ENCODE measurements at places on chromosomes 4 and X.

DNA sequence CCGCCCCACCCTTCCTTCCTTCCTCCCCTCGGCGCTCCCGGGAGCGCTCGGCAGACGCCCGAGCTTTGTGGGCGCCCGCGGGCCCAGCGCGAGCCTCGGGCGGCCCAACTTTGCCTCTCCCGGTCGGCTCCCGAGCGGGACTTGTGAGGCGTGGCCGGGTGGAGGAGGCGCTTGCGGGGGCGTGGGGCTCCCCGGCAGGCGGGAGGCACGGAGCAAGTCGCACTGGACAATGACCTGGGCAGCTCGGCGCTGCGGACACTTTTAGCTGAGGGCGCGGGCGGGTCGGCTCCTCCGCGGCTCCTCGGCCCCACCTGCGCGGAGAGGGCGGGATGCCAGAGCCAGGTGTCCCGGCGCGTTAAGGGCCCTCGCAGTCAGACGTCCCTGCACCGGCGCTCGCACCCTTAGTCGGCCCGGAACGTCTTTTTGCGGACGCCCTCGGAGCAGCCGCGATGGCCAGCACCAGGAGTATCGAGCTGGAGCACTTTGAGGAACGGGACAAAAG is 385 bp downstream of the DCLK2 start:
- DNase-seq, result no peak

DNA sequence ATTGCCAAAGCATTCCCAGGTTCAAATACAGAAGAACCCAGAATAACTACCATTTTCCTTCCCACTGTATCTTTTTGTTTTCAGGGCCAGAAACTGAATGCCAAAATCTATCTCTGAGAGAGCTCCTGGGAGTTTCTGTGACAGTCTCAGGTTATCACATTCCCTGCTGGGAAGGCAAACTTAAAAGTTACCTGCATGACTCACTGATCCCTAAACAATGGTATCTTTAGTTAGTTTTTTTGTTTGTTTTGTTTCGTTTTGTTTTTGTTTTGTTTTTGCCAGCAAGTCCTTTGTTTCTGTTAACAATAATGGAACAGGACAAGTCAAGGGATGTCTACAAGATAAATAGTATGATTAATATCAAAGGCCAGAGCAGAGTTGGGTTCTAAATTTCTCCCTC is 34.3 kb downstream of the PAPSS1 start:
- no peak for DNase-seq

- DNase-seq, result no peak
Observed at GRCh38 chr4:2292646-2293108, 30.8 kb upstream of the MXD4 start.

GRCh38 chrX:112081781-112082652 is 559 bp downstream of the TRPC5 start:
- no peak for DNase-seq

DNA sequence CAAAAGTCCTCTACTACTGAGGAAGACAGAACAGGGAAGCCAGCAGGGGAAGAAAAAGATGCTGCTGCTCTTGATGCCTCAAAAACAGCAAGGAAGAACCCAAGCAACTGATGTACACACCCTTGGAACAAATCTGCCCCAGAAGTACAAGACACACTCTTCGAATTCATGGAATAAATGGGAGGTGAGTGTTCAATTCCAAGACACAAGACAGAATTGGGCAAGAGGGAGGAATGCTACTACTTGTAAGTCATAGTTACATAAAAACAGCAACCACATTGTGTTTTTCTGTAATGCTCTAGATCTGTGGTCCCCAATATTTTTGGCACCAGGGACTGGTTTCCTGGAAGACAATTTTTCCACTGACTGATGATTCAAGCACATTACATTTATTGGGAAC is 58.0 kb upstream of the H2AZ1 start:
- no peak for DNase-seq

GRCh38 chr4:81165861-81166430 is 49.1 kb downstream of the PRKG2 start:
- no peak for DNase-seq

DNA sequence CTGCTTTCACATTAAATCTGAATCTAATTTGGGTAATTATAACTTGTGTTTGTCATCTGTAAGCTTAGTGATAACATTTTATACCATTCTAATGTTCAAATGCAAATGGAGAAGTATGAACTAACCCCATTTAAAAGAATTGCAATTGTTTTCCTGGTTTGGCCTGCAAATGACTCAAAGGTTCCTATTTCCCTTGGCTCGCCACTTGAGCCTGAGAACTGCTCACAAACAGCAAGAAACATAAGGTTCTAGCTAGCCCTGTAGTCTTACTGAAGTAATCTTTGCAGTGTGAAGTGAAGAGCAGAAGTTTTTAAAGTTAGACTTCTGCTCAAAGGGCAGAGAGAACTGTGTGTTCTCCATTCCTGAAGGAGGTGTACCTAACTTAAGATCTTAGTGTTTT is 27.2 kb downstream of the UPRT start:
- no peak for DNase-seq

- DNase-seq, result no peak
Observed at GRCh38 chr4:71269233-71269632, 69.6 kb upstream of the SLC4A4 start.

DNA sequence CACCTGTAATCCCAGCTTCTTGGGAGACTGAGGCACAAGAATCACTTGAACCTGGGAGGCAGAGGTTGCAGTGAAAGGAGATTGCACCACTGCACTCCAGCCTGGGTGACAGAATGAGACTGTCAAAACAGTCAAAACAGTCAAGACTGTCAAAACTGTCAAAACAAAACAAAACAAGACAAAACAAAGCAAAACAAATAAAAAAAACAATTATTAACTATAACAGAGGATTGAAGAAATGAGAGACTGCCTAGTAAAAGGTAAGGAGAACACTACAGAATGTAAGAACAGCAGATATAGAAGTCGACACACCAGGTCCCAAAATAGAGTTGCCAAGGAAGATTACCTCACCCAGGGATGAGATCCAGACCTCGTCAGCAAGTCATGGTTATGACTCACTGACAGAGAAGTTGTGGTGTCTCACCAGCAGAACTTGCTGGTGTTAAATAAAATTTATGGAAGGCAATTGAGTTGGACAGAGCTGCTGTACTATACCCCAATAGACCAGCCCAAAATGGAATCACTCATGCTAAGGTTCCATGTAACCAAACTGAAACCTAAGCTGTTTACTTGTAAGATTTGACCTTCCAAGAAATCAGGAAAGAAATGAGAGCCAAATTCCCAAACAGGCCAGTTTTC is 32.1 kb upstream of the GK start:
- no peak for DNase-seq

- DNase-seq, result no peak
Observed at GRCh38 chrX:21738210-21738949, 19.5 kb downstream of the SMPX start.

GRCh38 chr4:124105212-124105611 is 607.3 kb downstream of the ANKRD50 start:
- no peak for DNase-seq

- no peak for DNase-seq
Observed at GRCh38 chr4:183335369-183335940, 13.2 kb upstream of the CLDN24 start.

DNA sequence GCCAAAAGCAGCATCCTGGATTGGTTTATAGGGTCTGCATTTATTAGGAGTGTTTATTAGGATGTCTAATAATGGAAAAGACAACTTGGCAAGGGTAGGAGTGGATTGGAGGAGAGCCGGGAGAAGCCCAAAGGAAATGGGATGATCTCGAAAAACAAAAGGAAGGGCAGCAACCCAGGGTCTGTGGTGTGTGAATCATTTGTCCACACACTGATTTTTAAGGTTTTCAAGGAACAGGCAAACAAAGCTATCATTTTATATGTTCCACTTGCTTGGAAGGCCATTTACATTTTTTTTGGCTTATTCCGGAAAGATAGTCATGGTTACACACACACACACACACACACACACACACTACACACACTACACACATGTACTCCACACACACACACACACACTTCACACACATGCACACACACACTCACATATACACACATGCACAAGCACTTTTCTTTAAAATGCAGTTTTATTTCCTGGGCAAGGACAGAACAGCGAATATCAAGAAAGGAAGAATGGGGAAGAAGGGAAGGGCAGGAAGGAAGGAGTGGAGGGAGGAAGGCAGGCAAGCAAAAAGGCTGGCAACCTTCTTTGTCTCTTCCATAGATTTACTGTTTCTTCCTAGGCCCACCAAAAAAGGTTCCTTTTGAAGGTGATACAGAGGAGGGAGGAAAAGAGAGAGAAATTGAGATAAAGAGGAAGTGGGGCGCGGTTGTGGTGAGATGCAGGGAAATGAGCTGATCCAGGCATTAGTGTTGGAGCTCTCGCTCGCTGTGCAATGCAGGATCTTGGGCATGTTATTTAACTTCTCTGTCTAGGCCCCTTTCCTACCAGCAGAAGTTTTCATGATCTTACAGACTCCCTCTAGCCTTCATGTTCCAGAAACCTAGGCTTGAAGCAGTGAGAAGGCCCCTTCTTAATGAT is 88.6 kb upstream of the MAML3 start:
- DNase-seq, result no peak

GRCh38 chr4:183443655-183444213 is 702 bp upstream of the CDKN2AIP start:
- DNase-seq, result peak; percentile 54

DNA sequence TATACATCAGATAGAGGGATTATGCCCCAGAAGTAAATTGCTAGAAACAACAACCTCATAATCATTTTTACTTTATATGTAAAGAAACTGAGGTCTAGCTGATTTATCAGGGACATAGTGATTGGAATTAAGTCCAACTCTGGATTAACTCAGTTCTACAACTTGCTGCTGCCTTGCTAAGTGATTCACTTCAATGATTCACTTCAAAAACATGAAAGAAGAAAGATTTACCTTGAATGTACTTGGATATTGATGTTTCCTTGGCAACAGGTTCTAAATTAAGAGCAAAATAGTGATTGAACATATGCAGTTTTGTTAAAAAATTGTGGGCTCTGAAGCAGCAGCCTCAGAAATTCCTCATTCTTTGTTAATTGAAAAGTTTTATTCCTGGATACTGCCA is 99.8 kb upstream of the H2AZ1 start:
- no peak for DNase-seq

DNA sequence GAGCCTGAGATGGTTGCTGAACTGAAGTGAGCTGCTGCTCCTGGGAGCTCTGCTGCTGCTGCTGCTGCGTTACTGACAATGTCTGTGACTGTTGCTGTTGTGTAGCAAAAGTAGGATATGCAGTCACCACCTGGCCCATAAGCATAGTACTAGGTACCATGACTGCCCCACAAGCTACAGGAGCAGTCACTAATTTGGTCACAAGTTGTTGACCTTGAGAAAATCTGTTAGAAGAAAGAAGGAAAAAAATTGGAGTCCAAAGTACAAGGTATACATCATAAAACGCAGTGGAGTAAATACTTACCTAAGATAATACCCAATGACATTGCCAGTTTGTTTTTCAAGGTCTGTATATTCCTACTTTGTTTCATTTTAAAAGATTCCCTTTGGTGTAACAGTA is 42.6 kb downstream of the TMEM165 start:
- no peak for DNase-seq

GRCh38 chr4:84753321-84753972 is 170.5 kb downstream of the CDS1 start:
- no peak for DNase-seq

DNA sequence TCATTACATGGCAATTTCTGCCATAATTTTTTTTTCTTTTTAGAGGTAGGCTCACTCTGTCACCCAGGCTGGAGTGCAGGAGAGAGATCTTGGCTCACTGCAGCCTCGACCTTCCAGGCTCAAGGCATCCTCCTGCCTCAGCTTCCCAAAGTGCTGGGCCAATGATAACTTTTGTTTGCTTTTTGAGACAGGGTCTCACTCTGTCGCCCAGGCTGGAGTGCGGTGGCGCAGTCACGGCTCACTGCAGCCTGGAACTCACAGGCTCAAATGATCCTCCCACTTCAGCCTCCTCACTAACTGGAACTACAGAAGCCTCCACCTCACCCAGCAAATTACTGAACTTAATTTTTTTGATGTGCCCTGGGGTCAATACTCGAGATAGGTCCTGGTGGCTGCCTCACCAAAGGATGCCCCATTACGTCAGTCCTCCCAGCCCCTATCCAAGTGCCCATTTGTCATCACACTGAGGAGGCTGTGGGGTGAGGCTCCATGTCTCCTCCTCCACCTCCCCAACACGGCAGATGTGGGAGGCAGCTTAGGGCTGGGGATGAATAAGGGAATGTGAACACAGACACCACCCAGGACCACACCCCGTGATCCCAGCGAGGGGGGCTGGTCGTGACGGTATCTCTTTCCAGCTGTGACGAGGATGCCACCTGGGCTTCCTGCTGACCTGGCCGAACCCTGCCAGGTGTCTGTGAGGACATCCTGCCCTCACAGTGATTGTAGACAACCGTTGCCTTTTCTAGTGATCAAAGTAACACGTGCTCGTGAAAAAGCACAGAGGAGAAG is 12.4 kb upstream of the NKX1-1 start:
- no peak for DNase-seq

DNA sequence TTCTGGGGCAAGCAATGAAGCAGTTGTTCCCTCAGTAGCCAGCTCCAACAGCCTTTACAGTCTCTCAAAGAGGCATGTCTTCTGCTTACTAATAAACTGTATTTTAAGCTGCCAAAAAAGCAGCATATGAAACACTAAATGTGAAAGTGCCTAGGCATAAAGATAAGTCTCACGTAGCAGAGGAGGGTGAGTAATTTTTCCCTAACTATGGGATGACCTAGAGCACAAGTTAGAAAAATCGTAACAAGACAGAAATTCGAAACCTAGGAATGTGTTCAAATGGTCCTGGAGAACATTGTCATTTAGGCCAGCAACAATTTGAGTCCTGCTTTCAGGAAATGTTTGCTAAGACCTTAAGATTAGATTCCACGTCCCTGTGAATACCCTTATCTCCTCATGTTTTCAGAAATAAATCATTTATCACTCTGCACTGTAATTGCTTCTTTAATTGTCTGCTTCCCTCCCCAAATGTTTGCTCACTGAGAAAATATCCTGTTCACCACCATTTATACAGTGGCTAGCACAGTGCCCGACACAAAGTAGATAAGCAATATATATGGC is 222.2 kb downstream of the KCNIP4 start:
- DNase-seq, result no peak

- DNase-seq, result no peak
Observed at GRCh38 chr4:156656896-156657295, 314.7 kb downstream of the PDGFC start.

GRCh38 chr4:59540311-59540710 is 1659.8 kb upstream of the ADGRL3 start:
- no peak for DNase-seq

GRCh38 chr4:15682242-15683142 is 865 bp downstream of the FAM200B start:
- DNase-seq, result peak; percentile 58

GRCh38 chr4:37666625-37667071 is 19.5 kb downstream of the RELL1 start:
- no peak for DNase-seq

- DNase-seq, result no peak
Observed at GRCh38 chr4:10121568-10122208, 5.1 kb upstream of the WDR1 start.

DNA sequence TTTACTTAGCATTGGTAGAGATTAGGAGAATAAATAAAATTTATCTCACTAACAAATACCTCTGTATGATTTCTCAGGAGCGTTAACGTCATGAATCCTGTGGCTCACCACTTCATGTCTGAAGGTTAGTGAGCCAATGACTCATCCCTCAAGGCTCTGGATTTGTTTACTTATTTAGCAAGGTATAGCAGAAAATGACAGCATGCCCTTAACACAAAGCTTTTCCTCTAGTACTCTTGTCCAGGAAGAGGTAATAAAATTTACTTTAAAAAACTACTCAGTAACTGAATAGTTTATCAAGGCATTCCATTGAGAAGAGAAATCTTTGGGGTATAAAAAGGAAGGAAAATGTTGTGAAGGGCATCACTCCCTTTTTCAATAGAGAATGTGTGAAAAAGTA is 823.8 kb downstream of the CCSER1 start:
- DNase-seq, result no peak

Measured in midbrain (tissue), 1 donor.